ENCODE measurements at places on chromosomes 13 and 19.

GRCh38 chr19:510606-511100 is 3.4 kb downstream of the TPGS1 start:
- peak; percentile 99 for DNase-seq

- peak; percentile 95 for DNase-seq
Observed at GRCh38 chr19:54418030-54418929, 3.0 kb downstream of the TTYH1 start.

DNA sequence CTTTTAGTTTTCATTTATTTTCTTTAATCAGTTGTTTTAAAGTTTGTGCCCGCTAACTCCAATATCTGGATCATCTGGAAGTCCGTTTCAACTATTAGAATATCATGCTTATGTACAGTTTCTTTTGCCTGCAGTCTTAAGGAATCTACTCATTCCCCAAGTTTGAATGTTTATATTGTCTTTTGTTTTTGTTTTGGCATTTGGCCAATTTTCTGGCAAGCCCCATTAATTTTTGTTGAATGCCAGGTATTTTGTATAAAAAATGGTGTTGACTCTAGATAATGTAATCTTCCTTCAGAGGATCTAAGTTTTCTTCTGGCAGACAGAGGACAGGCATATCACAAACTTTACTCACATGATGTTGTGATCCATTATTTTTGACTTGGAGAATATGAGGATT is 11.1 kb upstream of the ZNF235 start:
- no peak for DNase-seq

DNA sequence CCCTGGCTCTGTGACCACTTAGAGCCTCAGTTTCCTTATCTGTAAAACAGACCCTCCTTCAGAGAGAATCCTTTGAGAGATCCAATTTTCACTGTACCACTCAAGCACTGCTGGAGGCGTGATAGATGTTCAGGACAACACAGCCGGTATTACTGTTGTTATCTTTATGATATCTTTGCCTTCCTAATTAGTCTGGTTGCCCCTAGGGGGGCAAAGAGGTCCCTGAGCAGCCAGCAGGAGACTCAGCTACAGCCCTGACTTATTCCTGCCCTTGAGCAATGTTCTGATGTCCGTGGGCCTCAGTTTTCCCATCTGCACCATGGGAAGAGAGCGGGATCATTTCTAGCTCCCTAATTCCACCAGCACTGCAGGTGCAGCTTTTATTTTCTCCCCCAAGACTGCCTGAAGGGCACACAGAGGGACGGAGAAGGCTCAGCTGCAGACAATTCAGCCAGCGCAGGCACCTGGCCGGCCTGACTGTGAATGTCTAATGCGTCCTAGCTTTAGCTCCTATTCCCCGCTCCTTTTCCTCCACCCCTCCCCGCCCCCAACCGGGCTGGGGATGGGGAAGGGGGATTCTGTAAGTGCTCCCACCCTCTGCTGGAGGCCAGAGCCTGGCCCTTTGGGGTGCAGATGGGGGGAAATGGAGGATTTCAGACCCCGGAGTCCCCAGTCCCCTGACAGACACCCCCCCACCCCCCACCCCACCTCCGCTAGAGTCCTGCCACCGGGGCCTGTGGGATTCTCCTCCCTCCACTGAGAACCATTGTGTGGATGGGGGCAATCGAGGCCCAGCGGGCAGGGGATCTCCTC is 16.2 kb downstream of the TLE5 start:
- DNase-seq, result peak; percentile 85

- DNase-seq, result no peak
Observed at GRCh38 chr13:46527237-46527636, 25.7 kb upstream of the LRCH1 start.

DNA sequence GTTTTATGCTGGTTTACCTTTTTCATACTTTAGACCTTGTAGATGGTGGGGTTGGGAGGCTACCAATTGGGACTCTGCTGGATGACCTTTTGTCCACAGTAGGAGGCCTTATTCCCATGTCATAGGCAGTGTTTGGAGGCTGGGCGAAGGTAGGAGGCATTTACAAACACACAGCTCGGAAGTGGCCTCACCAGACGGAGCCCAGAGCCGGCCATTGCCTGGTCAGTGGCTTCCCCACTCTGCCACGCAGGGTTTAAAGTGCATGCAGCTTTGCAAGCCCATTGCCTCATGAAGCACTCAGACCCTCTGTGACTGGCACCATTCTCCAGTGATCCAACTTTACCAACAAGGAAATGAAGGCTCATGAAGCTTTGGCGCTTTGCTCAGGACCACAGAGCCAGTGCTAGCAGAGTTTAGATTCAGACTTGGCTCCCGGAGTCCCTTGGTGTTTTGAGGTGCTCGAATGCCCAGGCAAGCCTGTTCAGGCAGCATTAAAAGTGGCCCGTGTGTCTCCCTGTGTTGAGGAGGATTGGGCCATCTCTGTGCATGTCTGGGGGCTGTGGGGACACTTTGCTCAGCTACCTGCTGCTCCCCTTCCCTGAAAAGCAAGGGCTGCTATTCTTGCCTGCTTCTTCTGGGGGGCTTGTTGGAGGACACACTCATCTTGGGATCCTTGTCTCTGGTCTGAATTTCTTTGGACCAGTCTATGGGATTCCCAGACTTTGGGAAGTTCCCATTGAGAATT is 148.7 kb downstream of the ZNF536 start:
- peak; percentile 50 for DNase-seq

- no peak for DNase-seq
Observed at GRCh38 chr13:21638319-21639282, 32.3 kb upstream of the FGF9 start.

- DNase-seq, result no peak
Observed at GRCh38 chr13:21549633-21550032, 54.3 kb downstream of the MICU2 start.

GRCh38 chr19:14349426-14349825 is 31.8 kb upstream of the ADGRE5 start:
- DNase-seq, result no peak

- DNase-seq, result no peak
Observed at GRCh38 chr13:72150502-72150901, 283.5 kb upstream of the DACH1 start.

All from osteoblast (primary cell).